ENCODE measurements at places on chromosomes 6 and 20. TPM values are rescaled to one million over a fixed set of nuclear protein-coding genes. Genes with fewer than 3 reads are reported as not detected.

NCOA7 gene
- 13.2 TPM for total RNA-seq

ECT2L gene
- total RNA-seq: 0.10 TPM

TINAG gene
- total RNA-seq: not detected

DNA sequence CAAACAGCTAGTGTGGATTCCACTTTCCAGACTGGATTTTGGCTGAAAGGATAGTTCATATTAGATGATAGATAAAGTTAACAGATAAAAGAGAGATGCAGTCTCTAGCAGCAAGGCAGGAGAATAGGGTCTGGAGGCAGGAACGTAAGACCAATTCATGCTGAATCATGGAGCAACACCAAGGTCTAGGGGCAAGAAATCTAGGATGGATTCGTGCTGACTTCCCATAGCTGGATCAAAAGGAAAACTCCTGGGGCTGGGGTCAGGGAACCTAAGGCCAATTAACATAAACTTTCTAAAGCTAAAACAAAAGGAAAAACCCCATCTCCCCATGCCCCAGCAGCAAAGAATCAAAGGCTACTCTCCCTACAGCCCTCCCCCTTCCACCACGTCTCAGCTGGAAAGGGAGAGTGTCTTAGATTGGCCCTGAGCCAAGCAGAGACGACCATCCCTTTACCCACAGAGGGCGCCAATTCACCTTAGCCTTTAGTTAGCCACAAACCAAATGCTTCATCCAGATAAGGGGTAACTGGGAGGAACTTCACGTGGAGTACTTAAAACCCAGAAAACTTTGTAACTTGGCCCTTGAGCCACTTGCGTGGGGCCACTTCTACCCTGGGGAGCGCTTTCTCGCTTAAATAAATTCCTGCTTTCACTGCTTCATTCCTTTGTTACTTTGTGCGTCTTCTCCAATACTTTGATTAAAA lies 7.6 kb downstream of the TREM1 start:
- no peak for DNase-seq
